Esophagus muscularis mucosa (tissue), 4 donors: ENCODE measurements at places on chromosomes 12 and 14.

GRCh38 chr14:88044444-88044758, 39.5 kb downstream of the GPR65 start:
- DNase-seq, result no peak

GRCh38 chr14:99415496-99416281, 65.0 kb downstream of the SETD3 start:
- no peak for DNase-seq

GRCh38 chr12:54555670-54556257, 6.4 kb downstream of the PDE1B start:
- no peak for DNase-seq

DNA sequence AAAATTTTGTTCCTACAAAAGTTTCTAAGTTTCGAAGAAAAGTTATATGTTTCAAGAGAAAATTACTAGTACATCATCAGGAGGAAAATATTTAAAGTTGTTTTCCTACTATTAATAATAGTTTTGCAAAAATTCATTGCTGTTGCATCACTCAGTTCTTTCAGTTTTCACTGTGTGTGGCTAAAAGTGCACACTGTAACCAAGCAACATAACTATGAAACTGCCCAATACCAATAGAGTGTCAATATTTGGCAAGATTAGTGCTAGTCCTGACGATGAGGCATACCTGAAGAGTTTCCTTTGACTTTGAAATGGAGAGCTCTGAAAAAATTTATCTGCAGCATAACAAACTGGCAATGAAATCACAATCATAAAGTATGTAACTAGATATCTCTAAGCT, 194.3 kb downstream of the CPNE8 start:
- no peak for DNase-seq

- DNase-seq, result no peak
Observed at GRCh38 chr14:80577599-80577998, 363.9 kb downstream of the CEP128 start.

DNA sequence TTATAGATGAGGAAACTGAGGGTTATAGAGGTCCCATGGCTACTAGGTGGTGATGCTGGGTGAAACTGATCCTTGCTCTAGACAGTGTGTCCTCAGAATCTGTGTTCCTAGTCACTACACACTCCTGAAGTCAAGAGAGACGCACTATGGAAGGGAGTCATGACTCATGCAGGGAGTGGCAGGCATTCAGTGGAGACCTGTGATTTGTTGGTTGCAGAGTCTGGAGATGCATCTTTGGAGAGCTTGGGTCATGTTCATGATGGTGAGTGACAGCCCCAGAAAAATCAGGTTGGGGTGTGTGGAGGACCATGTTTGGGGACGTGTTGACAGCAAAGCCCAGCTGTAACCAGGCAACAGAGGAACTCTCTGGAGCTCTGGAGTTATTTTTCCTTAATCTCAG, 38.0 kb upstream of the FBXO21 start:
- DNase-seq, result no peak

- DNase-seq, result no peak
Observed at GRCh38 chr14:52547526-52547925, 4.8 kb downstream of the TXNDC16 start.

DNA sequence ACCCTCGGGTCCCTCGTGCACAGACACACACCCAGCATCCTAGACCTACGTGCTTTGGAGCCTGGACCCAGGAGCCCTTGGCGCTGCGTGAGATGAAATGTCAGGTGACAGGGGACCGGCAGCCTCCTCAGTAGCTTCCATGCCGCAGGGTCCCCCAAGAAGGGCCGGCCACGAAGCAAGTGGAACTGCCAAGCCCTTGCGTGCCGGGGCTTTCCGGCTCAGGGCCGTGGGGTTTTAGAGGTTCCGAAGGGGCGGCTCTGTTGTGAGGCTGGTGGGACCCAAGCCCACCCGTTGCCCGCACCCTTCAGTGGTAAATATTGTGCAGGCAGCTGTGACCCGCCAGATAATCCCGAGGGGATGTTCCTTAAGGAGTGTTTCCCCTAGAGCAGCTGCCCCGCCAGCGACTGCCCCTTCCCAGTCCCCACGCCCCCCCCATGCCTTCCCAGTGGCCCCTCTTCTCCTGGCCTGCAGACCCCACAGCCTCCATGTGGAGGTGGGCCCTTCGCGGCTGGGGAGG, 133.7 kb downstream of the ADGRD1 start:
- DNase-seq, result no peak

DNA sequence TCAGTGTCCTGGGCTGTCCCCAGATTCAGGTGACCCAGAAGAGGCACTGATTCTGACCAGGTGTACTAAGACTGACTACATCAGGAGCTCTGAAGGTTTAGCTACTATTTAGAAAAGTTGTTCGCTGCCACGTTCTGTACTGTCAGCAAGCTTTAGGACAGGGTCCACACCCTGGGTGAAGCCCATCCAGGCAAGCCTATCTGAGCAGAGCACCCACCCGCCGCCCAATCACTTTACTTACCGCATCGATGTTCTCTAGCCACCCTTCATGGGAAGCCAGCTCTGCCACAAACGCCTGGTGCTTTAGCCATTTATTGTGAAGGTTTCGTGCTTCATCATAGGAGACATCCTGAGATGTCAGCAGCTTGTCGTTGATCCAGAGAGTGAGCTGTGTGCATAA, 79.8 kb downstream of the PLEKHG3 start:
- DNase-seq, result no peak

- no peak for DNase-seq
Observed at GRCh38 chr12:15796493-15797141, 7.4 kb upstream of the EPS8 start.

DNA sequence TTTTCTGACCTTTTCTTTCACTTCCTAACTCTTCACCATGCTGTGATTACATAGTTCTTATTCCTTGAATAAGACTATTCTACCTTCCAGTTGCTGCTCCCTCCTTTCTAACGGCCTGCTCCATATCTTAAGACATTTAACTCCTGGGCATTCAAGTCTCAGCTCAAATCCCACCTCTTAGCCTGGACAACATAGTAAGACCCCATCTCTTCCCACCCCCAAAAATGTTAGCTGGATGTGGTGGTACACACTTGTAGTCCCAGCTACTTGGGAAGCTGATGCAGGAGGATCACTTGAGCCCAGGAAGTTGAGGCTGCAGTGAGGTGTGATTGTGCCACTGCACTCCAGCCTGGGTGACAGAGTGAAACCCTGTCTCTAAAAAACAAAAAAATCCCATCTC, 10.9 kb downstream of the ERG28 start:
- no peak for DNase-seq

DNA sequence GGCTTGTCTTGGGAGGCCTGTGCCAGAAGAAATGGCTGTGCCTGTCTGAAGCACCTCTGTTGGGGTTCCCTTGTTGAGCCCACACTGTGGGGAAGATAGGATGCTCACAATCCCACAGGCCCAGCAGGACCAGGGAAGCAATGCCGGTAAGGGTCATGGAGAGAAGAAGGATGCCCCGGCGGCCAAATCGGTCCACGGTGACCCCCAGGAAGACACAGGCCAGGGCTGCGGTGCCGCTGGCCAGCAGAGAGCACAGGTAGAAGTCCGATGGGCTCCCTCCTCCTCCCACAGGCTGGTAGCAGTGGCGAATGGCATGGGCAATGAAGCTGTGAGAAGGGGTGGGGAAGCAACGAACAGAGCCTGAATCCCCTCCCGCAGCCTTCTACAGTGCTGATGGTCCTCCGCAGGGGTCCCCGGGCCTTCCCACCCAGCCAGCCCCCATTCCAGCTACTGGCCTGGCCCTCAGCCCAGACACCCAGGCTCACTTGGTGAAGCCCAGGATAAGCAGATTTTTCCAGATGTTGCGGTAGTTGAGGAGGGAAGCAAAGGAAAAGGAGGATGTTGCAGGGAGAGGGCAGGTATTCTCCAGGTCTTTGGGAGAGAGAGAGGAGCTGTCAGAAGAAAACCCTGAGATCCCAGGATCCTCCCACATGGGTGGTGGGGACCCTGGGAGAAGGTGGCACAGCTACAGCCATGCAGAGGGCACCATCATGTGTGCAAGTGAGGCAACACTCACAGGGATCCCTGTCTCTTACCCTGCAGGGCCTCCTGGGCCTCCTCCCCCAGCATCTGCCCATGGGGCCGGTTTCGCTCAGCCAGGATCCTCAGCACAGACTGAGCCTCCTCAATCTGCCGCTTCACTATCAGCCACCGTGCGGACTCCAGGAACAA, 5.0 kb downstream of the SLC22A17 start:
- no peak for DNase-seq

- no peak for DNase-seq
Observed at GRCh38 chr12:91109148-91109564, 2.1 kb downstream of the LUM start.

DNA sequence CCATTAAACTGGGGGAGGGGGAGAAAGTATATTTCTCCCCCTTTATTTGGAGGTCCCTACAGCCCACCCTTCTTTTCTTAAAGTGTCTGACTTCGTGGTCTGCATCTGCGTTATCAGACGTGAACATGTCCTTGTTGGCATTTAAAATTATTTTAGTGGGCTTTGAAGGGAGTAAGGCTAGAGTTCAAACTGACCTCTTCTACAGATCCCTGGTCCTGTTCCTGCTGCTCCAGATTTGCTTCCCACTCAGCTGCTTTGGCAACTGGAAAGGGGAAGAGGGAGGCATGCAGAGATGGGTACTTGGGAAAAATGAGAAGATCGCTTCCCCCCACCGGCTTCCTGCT, 611 bp upstream of the SIX6 start:
- DNase-seq, result no peak

DNA sequence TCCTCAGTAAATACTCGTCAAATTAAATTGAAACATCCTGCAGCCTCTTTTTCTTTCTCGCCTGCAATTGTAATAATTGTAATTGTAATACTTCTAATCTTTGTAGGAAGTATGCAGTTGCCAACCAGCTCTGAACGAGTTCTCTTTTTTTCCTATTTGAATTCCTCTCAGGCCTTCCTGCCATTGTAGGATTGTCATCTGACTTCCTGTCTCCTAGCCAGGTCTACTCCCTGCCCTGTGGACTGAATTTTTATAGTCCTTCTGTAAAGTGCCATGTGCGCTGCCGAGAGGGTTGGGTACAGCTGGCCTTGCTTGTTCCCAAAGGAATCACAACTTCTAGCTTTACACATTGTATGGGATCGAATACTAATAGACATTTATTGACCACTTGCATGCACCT, 183.3 kb downstream of the SSPN start:
- DNase-seq, result no peak

- DNase-seq, result no peak
Observed at GRCh38 chr12:130574402-130574801, 141.7 kb downstream of the RIMBP2 start.

DNA sequence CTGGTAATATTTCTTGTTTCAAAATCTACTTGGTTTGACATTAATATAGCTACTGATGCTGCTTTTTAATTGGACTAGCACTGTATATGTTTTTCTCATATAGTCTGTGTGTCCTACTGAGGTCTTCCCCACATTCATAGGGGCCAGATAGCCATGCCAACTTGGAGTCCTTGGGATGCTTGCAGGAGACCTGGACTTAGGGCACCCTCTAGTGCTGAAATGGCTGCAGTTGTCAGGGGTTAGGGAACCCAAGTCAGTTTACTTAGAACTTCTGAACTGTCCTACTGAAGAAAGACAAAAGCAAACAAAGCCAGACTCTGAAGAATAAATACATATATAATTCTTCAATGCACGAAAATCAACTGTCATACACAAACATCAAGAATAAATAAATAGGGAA, 279.9 kb upstream of the SYT1 start:
- no peak for DNase-seq

DNA sequence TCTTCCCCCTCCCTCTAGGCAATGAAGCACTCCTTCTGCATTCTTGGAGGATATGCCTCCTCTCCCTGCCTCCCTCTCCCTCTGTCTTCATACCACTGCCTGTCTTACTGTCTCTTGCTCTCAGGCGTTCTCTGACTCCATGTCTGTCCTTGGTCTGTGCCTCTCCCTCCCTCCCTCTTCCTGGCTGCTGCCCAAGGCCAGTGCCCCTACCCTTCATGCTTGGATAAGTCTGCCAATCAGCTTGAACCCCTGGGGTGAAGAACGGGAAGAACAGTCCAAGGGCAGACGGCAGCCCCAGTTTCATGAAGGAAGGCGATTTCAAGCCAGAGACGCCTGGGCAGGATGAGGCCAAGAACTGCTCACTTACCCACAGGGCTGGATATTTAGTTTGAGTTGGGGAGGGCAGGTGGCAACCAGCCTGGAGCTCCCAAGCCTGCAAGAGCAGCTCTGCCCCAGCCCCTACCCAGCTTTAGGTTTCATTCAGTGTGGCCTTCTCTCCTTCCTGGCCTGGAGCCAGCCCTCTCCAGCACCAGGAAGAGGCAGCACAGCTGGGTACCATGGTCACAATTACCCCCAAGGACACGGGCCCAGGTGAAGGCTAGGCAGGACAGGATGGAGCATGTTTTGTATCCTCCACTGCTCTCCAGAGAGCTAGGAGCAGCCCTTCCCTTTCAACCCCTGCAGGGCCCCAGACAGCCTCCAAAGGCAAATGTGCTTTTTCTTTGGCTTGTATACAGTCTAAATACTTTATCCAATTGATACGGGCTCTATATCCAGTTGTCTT, 35.8 kb upstream of the LTBP2 start:
- no peak for DNase-seq

DNA sequence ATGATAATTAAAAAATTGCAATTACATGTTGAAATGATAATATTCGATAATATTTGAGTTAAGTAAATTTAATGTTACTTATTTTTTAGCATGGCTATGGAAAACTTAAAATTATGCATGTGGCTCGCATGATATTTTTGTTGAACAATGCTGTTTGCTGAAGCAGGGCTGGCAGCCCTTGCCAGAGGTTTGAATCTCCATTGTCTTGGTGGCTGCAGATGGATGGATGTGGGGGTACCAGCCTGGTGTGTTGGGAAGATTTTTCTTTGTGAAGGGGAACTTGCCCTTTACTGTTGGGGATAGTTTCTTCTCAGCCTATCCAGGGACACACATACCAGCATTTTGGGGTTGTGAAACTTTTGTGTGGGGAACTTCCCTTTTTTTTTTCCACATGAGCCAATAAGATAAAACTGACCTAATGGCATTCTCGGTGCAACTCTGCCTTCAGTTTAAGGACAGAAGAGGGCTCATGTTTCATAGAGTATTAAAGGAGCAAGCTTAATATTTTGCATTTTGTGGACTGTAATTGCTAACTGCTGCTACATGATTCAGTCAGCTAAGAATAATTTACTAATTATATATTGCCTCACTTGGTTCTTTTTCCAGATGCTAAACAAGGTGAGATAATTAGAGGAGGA, 8.8 kb downstream of the RASSF3 start:
- DNase-seq, result no peak

DNA sequence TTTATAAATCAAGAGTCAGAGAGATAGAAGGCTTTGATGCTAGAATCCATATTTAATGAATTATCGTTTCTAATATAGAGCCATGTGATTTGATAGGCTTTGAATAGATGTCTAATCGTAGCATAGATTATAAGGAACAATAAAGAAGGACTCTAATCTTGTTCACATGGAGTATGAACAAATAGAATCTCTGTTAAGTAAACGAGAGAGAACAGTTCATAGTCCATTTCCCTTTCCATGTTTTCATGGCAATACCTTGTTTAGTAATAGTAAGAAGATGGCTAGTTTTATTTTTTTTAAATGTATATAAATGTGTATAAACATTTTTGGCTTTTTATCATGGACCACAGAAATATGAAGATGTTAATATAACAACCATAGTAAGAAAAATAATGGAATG, 32.3 kb upstream of the RAD51AP1 start:
- no peak for DNase-seq
